ENCODE measurements at places on chromosomes 4 and X.

DNA sequence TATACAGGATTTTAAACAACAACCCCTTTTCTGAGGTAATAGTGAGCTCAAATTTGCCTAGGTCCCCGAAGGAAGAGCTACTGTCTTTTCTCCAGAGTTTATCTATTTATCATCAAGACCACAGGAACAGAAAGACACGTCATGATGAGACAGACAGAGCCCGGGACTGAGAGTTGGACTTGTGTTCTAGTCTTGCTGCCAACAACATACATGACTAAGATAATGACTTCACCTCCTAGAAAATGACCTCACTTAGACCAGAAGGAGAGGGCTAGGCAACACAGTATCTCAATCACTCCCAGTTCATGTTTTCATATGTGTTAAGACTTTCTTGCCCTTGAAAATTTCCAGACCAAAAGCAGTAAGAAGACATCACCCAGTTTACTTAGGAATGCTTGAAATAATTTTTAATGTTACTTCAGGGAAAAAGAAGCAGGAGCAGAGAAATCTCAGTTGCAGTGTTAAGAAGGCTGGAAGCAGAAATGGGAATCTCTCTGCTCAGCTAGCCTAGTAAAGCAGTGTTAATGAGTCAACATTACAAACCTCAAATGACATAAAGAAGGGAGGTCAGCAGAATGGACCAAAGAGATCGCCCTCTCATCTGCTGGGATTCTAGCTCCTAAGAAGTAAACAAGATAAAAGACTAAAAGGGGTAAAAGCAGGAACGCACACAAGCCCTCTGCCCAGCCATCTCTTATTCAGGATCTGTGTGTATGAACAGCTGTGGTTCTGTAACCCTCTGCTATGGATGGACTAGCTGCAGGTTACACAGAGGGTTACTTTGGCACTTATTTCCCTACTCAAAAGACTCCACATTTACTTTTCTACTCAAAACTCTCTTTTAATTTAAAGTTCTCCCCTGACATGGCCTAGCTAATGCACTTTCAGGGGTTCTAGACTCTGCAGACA is 24.8 kb downstream of the PDGFC start:
- DNase-seq, result no peak

- no peak for DNase-seq
Measured at GRCh38 chr4:92646826-92647225, 343.1 kb downstream of the GRID2 start.

DNA sequence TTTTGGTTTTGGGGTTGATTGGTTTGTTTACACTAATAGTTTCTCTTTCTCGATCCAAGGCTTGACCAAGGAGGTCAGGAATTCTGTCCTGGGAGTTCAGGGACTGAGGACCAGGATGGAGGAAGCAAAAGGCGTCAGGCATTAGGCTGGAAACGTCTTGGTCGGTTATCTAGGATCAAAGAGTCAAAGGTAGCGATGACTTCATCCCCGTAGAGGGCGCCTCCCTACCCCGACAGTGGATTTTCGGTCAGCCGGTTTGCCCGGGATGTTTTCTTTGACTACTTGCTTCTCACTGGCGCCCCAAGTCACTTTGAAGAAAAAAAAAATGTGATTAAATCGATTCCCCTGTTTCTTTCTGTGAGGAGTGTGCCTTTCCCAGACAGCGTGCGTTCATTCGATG is 980 bp upstream of the FHDC1 start:
- peak; percentile 23 for DNase-seq

- no peak for DNase-seq
Measured at GRCh38 chr4:112845386-112845785, 204.1 kb upstream of the ANK2 start.

- no peak for DNase-seq
Measured at GRCh38 chrX:117713411-117713810, 403.2 kb downstream of the KLHL13 start.
